ENCODE measurements at places on chromosomes 2 and 18.

- peak; percentile 57 for DNase-seq
Observed at GRCh38 chr2:204665207-204665606, 119.9 kb downstream of the PARD3B start.

- peak; percentile 39 for DNase-seq
Observed at GRCh38 chr2:150806336-150806735, 318.9 kb upstream of the RND3 start.

DNA sequence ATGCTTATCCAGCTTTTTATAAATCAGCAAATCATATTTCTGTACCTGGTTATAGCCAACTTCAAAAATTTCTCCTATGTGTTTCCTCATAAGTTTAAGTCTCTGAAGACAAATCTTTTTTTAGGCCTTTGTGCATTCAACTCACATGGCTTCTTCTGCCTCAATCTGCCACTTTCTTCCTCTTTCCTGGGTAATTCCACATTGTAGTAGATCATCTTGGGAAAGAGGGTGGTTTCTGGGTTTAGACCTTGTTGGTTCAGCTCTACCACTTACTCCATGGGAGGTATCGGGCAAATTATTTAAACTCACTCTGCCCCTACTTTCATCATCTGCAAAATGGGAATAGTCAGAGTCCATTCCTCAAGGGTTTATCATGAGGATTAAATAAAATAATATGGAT, 707.0 kb upstream of the ZEB2 start:
- no peak for DNase-seq

DNA sequence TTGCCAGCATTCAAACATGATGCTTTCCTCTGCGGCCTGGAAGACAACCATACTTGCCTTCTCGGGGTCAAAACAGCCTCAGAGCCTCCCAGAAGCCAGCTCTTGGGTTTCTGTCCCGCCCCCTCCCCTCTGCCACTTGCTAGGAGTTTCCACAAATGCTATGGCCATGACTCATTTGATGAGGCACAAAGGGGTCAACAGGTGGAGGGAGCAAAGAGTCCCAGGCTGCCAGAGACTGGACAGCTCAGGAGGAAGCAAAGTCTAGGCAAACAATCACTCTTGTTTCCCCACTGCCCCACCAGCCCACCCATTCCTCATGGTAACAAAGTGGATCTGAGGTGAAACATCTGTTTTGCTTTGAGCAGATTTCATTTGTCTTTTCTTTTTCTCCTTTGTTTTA, 551.1 kb downstream of the TNS1 start:
- peak; percentile 40 for DNase-seq

DNA sequence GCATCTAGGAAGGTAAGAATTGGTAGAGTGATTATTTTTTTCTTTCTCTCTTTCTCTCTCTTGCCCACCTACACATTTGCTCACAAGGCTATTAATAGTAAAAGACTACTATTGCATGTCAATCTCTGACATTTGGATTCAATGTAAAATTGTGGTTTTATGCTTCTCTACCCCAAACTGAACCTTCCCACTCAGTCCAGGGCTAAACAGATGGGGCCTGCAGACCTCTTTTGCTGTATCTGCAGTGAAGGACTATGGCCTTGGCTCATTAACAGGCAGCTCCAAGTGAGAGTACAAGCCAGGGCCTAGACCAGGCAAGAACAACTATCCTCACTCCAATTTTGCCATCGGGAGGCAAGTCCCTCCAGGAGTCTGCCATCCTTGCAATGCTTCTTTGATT, 68.3 kb upstream of the ARL4C start:
- no peak for DNase-seq

DNA sequence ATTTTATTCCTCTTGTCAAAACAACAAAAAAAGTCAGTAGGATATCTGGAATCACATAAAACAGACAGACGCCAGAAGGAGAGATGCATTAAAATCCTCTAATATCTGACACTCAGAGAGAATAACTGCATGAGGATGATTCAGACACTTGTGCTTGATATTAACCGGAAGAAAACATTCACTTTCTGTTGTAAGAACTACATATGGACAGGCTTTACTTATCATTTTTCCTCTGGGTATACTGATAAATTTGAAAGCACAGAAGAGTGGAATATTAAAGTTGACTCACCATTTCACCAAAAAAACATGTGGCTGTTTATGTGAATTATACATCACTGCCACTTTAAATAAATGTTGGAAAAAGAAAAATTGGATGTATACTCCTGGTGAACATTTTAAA, 589.1 kb upstream of the CDH2 start:
- peak; percentile 86 for DNase-seq

DNA sequence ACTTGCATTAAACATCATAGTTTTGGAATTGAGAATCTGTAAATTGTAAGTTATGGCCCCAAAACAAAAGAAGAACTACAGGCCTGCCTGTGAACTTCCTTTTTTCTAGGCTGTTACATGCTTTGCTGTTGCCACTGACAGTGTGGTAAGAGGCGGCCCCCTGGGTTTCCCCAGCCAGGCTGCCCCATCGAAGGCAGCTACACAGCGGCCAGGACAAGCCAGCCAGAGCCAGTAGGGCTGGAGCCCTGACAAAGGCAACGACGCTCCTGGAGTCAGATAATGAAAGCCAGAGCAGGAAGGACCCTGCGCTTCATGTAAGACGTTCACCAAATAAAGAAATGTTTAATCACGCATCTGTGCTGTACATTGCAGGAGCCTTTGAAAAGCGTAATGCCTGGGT, 55.0 kb downstream of the ANKRD44 start:
- peak; percentile 7 for DNase-seq

GRCh38 chr2:127531221-127531648, 4.2 kb upstream of the MYO7B start:
- no peak for DNase-seq

GRCh38 chr2:37795938-37796337, 124.5 kb upstream of the CDC42EP3 start:
- peak; percentile 95 for DNase-seq

- DNase-seq, result peak; percentile 66
Observed at GRCh38 chr2:181138816-181139215, 158.4 kb downstream of the UBE2E3 start.

DNA sequence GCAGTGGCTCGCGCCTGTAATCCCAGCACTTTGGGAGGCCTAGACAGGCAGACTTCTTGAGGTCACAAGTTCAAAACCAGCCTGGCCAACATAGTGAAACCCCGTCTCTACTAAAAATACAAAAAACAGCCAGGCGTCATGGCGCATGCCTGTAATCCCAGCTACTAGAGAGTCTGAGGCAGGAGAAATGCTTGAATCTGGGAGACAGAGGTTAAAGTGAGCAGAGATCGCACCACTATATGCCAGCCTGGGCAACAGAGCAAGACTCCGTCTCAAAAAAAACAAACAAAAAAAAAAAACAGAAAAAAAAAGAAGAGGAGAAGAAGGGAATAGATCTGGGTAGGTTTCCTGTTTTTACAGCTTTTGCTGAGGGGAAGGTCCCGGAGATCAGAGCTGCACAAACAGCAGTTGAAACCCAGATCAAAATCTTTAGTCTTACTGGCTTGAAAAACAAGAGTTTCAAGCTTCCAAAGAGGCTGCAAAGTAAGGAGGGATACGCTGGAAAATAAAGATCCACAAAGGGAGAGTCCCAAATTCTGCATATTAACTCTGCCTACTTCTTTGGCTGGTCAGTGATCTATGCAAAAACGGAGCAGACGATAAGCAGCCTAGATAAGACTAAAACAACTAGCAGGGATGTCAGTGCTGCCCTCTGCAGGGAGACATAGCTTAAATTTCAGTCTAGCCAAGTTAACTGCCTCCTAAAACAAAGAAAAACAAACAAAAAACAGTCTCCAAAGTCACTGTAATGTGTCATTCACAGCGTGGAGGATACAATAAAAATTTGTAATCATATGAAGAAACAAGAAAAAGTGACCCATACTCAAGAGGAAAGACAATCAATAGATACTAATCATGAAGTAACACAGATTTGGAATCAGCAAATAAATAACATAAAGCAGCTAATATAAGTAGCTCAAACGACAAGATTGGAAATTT, 74.1 kb downstream of the TLK1 start:
- peak; percentile 69 for DNase-seq

DNA sequence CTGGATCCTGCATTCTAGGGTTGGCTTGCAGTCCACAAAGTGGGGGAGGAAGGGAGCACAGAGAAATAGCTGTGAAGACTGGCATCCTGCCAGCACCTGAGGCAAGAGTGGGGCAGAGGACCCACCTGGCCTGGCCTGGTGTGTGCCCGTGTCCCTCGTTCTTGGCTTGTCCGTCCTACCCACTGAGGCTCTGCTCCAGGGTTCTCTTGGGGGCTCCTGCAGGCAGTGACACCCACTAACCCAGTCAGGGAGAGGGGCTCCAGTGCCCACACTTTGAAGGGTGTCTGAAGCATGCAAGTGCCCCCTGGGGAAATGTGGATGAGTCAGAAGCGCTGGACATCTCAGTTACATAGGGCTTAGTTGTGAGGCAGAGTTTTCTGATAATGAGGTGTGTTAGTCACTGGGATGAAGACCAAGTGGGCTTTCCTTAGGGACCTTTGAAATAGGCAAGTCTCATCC, 79.4 kb downstream of the SLC4A3 start:
- DNase-seq, result peak; percentile 71

DNA sequence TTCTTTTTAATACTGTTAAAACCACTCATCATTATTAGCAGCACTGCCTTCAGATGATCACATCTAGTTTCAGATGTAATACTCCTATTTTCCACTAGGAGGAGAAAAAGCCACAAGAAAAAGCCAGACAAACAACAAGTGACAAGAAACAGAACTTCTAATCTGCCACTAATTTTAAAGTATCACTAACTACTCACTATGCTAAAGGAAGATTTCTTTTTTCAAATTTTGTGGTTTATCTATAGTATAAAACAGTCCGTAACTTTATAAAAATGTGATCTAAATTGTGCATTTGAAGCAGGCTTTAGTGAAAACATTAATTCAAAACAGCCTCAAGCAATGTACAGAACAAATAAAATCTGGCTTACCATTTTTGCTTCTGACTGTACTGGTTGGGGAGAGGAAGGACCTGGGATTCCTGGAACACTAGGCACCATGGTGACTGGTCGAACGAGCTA, 56.8 kb downstream of the ATF2 start:
- DNase-seq, result peak; percentile 55

DNA sequence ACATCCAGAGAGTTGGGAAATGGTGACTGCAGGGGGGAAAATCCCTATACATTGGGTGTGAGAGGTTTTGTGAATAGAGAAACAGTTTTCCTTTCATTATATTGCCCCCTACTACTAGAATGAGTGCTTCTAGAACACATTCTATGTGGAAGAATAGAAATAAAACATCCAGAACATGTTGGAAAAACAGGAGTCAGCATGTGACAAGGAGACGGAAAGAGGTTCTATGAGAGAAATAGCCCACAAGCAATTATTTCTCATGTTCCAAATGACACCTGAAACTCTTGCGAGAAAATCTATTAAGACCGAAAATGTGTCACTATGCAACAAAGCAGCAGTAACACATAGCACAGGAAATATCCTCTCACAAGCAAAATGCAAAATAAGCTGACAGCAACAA, 202.7 kb upstream of the SPOPL start:
- DNase-seq, result no peak

GRCh38 chr18:50410894-50411293, 36.0 kb downstream of the SKA1 start:
- peak; percentile 88 for DNase-seq

- peak; percentile 72 for DNase-seq
Observed at GRCh38 chr18:70368903-70369302, 80.1 kb downstream of the SOCS6 start.

- DNase-seq, result peak; percentile 81
Observed at GRCh38 chr2:28137221-28137620, 246.7 kb downstream of the BABAM2 start.

DNA sequence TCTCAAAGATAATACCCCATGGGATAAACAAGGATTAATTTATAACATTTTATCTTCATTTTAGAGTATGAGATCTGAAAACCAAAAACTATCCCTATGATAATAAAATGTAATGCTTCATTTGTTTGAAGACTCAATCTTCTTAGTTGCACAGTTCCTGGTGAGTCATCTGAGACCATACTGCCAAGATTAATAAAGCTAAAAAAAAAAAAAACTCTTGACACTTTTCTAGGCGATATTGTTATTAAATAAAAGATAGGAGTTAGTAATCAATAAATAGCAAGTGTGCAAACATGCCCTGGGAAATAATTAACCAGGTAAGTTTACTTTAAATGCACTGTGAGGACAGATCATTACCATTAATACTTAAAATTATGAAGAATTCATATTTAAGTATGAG, 83.9 kb downstream of the RPE start:
- DNase-seq, result peak; percentile 16

- DNase-seq, result peak; percentile 19
Observed at GRCh38 chr2:164560181-164560792, 61.0 kb downstream of the GRB14 start.

DNA sequence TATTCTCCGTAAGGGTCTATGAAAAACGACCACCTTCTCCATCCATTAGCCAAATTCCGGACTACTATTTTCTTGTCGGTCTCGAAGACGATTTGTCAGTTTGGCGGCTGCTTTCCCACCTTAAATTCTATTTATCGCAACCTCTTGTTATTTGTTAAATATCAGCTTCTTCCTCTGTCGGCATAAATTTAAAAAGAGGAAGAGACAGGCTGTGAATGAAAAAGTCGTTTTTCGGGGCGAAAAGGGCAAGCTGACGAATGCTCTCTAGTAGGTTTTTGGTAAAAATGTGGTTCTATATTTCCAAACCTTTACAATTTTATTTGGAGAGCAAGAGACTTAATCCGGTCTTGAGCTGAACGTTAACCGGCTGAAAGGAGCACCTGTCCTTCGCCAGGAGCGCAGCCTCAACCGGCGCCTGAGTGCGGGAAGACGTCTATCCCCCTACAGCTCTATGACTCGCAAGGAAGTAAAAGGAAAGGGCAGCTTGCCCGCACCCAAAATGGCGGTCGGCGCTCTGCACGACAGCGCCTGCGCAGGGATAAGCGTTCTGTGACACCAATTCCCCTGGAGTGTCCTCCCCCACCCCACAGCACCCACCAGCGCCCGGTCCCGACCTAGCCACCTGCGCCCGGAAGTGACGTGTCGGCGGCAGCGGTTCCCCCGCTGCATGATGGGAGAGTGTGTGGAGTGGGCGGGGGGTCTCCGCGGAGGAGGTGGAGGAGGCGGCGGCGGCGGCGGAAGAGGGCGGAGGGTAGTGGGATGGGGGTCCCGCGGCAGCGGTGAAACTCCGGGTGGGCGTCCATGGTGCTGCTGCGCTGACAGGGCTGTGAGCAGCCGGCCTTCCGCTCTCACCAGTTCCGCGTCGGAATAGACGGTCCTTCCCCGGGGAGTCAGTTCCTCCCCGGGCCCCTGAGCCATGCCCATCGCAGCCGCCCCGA, at the start of gene AFTPH:
Gene AFTPH (plus strand): TSS at position 663 of the 938 bp plus-strand sequence. CDS start 27,147 bp downstream, outside the sequence.
- DNase-seq, result peak; percentile 98

DNA sequence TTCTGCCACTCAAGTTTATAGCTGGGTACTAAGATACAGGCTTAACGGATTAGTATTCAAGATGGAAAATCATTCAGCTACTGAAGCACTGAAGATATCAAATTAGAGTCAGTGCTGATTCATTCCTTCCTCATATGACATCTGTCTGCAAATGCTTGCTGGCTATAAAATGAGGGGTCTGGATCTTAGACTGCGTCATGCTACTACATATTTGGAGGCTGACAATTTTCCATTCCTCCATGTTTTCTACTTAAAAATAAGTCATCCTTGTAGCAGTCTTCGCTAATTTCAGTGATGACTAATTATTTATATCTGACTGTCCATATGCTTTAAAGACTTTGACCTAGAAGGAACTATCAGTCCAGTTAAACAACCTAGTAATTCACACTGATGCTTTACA, 233.4 kb downstream of the RIT2 start:
- DNase-seq, result no peak

Measured in amniotic epithelial cell (primary cell).